Dorsolateral prefrontal cortex (tissue), 122 donors: ENCODE measurements at places on chromosomes 13 and 19.

GRCh38 chr13:25915840-25916518 is 135.8 kb downstream of the SHISA2 start:
- DNase-seq, result no peak

- DNase-seq, result no peak
Observed at GRCh38 chr19:47398707-47399597, 20.4 kb downstream of the MEIS3 start.

- peak; percentile 73 for DNase-seq
Observed at GRCh38 chr19:4373601-4374497, 26.5 kb downstream of the SH3GL1 start.

DNA sequence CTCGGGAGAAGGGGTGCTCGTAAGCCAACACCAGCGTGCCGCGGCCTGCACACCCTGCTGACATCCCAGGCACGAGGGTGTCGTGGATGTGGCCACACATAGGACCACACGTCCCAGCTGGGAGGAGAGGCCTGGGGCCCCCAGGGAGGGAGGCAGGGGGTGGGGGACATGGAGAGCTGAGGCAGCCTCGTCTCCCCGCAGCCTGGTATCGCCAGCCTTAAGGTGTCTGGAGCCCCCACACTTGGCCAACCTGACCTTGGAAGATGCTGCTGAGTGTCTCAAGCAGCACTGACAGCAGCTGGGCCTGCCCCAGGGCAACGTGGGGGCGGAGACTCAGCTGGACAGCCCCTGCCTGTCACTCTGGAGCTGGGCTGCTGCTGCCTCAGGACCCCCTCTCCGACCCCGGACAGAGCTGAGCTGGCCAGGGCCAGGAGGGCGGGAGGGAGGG is 2.4 kb downstream of the IZUMO4 start:
- DNase-seq, result no peak

DNA sequence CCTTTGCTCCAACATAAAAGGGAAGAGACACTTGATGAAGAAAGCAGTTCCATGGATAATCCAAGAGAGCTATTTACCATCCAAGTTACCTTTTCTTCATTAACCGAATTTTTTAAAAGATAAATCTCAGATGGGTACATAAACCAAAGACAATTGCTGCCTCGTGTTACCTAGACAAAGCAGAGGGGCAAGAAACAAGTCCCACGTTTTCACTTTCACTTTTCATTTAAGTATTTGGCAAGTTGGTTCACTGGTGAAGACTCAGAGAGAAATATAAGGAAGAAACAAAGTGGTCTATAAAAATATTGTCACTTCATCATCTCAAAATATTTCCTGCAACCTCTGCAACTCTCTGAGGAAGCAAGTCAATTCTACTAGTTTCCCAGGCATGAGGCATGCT is 446.1 kb downstream of the FGF14 start:
- no peak for DNase-seq

DNA sequence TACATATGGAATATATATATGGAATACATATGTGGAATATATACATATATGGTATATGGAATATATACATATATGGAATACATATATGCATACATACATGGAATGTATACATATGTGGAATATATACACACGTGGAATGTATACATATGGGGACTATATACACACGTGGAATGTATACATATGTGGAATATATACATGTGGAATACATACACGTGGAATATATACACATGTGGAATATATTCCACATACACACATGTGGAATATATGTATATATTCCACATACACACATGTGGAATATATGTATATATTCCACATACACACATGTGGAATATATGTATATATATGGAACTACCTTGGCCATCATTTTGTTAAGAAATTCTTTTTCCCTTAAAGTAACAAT is 31.1 kb downstream of the ZNF571 start:
- no peak for DNase-seq

GRCh38 chr13:55229906-55230569 is 1910.7 kb upstream of the PRR20A start:
- DNase-seq, result no peak

DNA sequence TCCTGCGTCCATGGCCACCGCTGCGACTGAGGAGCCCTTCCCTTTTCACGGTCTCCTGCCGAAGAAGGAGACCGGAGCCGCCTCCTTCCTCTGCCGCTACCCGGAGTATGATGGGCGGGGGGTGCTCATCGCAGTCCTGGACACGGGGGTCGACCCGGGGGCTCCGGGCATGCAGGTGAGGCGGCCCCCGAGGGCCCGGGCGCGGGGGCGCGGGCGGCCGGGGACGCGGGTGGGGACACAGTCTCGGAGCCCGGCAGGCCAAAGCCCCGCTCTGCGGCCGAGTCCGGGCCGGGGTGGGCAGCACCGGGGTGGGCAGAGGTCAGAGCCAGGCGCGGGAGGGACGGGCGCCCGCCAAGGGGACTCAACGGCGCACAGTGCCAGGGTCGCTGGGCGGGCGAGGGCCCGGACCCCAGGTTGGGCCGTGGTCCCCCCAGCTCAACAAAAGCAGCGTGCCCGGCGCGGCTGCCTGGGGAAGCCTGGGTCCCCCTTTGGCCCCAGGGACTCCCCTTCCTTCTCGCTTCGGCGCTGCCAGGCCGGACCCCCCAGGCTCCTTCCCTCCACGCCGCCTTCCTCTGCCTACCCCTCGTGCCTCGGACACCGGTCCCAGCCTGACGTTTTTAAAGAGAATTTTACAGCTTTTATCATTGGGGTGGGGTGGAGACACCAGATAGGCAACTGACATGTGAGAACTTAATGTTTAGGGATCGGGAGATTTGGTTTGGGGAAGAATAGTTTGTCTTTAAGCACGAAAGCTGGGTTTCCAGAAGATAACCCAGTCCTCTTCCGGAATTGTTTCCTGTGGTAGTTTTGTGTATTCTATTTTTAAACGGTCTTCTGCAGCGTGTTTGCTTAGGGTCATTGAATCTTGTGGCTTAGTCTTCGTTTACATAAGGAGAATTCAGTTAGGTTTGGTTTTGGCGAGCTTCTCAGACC is 509 bp downstream of the TPP2 start:
- DNase-seq, result peak; percentile 19

GRCh38 chr19:48967346-48968178 is 2.5 kb downstream of the FTL start:
- DNase-seq, result no peak

- DNase-seq, result no peak
Observed at GRCh38 chr13:52749419-52749818, 9.8 kb upstream of the CNMD start.

DNA sequence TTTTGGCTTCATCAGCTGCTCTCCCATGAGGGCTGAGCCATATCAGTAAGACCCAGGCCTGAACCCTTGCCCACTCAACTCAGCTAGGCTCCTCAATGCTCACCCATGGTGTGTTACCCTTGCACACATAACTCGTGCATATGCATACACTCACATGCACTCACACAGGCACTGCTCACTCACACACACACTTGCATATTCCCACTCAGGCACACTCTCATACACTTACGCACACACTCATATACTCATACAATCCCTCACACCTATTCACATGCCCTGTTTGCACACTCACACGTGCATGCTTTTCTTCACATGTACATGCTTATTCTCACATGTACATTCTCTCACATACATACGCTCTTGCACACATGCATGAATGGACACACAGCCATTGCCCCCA is 93.8 kb downstream of the SLC7A1 start:
- DNase-seq, result no peak

DNA sequence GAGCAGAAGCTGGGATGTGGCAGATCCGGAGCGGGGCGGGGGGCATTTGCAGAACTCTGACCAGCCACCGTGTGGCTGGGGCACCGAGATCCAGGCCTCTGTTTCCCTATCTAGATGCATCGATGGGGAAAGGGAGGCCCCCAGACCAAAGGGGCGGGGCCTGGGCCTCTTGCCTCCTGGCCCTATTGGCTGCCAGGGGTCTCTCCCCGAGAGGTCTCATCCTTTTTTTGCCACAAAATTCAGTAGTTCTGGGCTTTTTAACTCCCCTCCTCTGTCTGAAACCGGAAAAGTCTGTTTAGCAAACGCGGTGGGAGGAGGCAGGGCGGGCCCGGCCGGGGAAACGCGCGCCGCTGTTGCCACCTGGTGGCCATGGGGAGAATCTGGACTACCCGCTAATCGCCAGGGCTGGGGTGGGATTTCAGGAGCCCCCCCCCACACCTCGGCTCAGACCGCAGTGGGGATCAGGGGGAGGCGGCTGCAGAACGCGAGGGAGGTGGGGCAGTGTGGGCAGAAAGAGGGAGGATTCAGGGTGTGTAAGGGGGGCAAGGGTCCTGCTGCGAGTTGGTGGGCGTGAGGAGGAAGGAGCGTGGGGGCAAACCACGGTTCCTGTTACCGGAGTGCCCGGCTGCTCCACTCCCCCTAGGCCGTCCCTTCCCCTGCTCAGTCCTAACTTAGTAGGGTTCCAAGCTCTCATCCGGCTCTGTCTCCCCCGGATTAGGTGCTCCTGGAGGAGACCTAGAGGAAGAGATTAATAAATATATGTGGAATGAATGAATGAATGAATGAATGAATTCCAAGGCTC is 28.3 kb downstream of the IL12RB1 start:
- DNase-seq, result peak; percentile 62

GRCh38 chr19:33368074-33368864 is 5.2 kb upstream of the CEBPG start:
- no peak for DNase-seq

- DNase-seq, result no peak
Observed at GRCh38 chr13:51785712-51786424, 18.1 kb downstream of the DHRS12 start.

DNA sequence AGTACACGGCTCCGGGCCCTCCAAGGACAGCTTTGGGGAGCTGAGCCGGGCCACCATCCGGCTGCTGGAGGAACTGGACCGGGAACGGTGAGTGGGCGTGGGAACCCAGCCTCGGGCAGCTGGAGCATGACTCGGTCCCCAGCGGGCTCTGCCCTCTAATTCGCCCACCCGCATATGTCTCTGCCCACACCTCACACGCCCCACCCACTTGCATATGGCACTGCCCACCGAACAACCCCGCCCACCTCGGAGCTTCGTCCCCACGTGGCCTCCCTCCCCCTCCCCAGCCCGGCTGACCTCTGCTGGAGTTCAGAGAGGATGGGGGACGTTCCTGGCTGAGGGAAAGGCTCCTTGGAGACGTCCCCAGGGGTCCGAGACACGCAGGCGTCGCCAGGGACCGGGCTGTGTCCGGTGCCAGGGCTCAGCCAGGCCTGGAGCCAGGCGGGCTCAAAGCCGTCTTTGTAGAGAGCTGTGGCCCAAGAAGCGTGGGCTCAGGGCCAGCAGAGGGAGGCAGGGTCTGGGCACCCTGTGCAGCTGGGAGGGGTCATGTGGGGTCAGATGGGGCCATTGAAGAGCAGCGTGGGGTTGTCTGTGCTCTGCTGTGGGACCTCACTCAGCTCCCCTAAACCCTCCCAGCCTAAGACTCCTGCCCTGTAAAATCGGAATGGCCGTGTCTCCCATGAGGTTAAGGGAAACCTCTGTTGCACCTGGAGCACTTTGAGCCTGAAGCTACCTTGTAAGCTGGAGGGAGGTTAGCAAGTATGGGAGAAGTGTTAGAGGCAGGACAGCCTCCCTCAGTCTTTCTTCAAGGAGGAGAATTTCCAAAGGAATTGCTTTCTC is 3.8 kb downstream of the APC2 start:
- peak; percentile 55 for DNase-seq

- peak; percentile 52 for DNase-seq
Observed at GRCh38 chr19:23283925-23284324, 33.7 kb upstream of the ZNF724 start.

DNA sequence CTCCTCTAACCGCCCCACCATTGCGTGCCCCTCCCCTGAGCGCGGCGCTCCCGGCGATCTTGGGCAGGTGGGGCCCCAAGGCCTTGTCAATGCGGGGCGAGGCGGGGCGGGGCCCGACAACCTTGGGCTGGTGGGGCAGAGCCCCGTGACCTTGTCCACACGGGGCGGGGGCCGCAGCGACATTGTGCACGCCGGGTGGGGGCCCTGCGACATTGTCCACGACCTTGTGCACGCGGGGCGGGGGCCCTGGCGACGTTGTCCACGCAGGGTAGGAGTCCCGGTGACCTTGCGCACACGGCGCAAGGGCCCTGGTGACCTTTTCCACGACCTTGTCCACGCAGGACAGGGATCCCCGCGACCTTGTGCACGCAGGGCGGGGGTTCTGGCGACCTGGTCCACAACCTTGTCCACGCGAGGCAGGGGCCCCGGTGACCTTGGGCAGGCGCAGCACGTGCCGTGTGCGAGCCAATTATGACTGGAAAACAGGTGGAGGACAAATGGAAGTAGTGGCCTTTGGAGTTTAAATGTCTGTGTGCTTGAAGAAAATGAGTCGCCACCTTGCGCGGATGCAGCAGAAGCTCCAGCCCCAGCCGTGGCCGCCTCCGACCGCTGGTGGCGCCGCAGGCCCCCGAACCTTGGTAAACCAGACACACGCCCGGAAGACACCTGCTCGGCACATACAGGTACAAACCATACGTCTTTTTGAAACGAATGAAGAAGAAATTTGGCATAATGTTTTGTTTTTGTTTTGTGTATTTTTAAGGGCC is 62.6 kb downstream of the LATS2 start:
- no peak for DNase-seq

DNA sequence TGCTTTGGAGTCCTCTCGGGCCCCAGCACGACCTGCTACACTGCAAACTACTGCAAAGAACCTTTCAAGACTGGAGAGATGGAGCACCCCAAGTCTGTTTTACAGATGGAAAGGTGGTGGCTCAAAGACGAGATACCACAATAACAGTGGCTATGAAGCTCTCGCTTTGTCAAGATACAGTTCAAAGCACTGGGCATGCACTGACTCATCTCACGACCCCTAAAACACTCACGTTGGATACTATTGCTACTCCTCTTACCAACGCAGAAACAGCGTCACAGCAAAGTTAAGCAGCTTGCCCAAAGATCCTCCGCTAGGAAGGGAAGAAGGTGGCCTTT is 24.0 kb upstream of the LAIR1 start:
- DNase-seq, result no peak

DNA sequence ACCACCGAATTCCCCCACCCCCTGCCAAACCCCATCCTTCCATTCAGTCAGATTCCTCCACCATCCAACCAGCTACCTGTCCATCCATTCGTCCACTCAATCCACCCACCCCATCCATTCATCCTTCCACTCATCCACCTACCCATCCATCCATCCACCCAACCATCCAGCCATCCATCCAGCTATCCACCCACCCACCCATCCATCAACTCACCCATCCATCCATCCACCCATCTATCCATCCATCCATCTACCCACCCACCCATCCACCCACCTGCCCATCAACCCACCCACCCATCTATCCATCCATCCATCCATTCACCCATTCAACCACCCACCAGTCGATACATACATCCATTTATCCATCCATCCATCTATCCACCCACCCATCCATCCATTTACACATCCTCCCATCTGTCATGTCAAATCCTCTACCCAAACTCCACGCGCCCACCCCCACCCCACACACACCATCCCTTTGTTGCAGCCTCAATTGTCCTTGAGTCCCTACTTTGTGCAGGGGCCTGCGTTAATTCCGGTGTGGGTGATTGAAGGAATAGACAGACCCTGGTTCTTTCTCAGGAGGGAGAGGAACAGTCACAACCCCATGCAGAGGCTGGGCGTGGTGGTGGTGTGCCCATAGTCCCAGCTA is 5.3 kb upstream of the SLC5A5 start:
- DNase-seq, result no peak

GRCh38 chr13:110812869-110813645 is 99.6 kb downstream of the ING1 start:
- no peak for DNase-seq

GRCh38 chr13:50200988-50201387 is 185.7 kb downstream of the KCNRG start:
- no peak for DNase-seq

- DNase-seq, result no peak
Observed at GRCh38 chr13:75299913-75300862, 181.8 kb downstream of the TBC1D4 start.

- no peak for DNase-seq
Observed at GRCh38 chr19:1109032-1109551, 5.3 kb downstream of the GPX4 start.

- no peak for DNase-seq
Observed at GRCh38 chr19:29549105-29550070, 23.6 kb downstream of the VSTM2B start.
